Stimulated activated CD4-positive, alpha-beta T cell treated with anti-CD3 and anti-CD28 coated beads, Interleukin-12 subunit alpha, Interleukin-12 subunit beta, amount 100 ng/mL, for 48 hours (primary cell): ENCODE measurements at places on chromosomes 2 and 18.

DNA sequence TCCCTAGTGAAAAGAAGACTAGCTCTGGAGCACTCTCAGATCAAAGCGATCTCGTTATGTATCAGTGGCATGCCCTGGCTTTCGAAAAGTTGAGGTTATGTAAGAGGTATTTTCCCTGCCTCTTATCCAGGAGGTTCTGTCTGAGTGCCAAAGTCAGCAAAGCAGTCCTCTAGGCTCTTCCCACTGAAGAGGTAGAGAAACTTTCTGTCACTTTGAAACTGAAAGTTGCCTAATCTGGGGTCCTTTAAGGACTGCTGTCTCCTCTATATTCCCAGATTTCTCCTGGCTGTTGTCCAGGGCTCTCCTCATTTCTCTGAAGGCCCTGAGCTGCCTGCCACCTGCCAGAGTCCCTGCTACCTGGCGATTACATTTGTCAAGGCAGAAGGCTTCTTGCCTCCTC is 96.3 kb downstream of the B3GNT2 start:
- no peak for DNase-seq

DNA sequence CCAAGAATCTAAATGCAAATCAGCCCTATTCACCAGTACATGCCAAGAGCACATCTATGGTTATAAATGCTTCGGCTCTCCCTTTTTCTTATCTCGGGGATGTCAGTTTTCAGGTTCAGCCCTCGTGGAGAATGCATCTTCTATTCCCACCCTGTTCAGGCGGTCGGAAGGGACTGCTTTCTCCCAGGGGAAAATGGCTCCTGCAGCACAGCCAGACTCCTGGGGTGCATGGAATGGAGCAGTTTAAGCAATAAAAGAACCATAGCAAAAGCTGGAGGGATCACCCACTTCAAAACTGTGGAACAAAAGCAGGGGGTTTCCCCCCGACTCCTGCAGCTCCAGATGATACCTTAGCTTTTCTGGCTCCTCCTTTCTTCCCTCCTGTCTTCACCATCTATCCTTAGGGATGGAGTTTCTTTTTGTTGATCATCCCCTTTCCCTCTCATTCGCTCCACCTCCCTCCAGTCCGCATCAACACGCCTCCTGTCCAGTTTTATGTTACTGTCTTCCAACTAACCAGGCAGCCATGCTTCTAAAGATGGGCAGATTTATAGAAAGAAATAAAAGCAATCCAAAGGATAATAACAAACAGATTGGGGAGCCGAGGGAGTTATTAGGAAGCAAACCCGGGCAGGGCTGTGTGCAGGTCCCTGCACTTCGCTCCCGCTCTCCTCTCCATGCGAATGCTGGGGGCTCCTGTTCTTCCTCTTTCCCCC is 356.2 kb upstream of the SMIM21 start:
- DNase-seq, result no peak

- DNase-seq, result no peak
These were observed 1494.7 kb upstream of the NXPH2 start for GRCh38 chr2:140274891-140275290.

DNA sequence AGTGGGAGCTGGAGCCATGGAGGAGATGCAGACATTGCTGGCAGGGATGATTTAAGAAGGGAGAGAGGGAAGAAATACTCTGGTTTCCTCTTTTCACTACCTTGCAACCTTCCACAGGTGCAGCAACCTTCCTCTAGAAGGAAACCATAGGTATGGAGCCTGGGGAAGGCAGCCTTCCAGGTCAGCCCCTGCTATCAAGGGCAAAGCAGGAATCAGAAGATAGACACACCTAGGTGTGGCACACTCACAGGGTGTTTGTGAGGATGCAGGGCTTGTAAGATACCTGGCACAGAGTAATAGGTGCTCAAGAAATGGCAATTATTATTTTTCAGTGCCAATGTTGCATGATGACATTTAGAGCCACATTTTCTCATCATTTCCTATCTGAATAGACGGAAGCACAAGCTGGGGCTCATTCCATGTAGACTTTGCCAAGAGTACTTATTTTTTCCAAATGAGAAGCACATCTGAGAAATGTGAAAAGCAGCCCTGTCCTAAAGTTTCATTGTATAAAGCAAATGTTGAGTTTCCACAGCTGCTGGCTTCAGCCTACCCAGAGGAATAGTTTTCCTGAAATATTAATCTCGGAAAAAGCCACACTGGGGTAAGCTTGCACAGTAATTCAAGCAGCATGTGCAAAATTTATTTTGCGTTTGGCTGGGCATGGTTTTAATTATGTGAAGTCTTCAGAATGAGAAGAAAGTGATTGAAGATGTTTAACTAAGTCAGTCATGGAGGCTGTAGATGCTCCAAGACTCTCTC is 20.6 kb downstream of the EVA1A start:
- no peak for DNase-seq
